ENCODE measurements at places on chromosomes 16 and 17. TPM values are rescaled to one million over a fixed set of nuclear protein-coding genes. Genes with fewer than 3 reads are reported as not detected.

DNA sequence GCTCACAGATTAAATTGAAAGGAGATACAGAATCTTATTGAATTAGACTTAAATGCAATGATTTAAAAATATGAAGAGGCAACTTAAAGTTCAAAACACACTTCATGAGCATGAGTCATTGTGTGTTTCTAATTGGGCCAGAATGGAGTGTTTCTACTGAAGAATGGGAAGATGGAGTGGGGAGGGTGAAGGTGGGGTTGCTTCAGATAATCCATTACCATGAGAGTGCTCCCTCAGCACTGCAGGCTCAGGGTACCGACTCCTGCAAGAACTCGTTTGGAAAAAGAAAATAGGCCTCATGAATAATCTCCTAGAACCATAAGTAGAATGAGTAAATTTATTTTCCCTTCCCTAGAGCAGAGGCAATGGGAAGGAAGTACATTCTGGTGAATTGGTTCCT lies 372.8 kb downstream of the TOX3 start:
- no peak for DNase-seq

DNA sequence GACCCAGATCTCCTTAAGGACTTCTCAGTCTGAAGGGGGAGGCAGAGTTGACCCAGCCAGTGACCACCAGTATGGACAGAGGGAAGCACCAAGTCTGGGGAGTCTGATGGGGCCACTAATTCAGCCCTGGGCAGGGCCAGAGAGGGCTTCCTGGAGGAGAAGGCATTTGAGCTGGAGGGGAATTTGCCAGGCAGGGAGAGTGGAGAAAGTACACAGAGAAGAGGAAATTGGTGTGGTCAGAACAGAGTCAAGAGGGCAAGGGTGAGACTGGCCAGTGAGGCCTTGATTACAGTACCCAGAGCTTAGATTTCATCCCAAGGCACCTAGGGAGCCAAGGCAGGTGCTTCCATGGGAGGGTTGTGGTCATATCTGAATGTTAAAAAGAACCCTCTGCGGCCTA lies 36.3 kb downstream of the MYO15A start:
- no peak for DNase-seq

DNA sequence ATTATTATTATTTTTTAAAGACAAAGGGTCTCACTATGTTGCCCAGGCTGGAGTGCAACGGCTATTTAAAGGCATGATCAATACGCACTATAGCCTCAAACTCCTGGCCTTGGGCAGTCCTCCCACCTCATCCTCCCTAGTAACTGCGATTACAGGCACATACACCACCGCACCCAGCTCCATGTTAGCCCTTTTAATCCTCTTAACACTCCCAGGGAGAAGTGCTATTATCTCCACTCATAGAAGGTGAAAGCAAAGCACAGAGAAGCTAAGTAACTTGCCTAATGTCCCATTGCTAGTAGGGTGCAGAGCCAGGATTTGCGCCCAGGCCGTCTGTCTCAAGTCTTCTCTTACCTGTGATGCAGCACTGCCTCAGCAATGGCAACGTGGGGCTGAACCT lies 5.0 kb downstream of the HAS3 start:
- DNase-seq: peak; percentile 4

- DNase-seq: no peak
These were observed 54.2 kb upstream of the SEC14L1 start for GRCh38 chr17:77086433-77087010.

DNA sequence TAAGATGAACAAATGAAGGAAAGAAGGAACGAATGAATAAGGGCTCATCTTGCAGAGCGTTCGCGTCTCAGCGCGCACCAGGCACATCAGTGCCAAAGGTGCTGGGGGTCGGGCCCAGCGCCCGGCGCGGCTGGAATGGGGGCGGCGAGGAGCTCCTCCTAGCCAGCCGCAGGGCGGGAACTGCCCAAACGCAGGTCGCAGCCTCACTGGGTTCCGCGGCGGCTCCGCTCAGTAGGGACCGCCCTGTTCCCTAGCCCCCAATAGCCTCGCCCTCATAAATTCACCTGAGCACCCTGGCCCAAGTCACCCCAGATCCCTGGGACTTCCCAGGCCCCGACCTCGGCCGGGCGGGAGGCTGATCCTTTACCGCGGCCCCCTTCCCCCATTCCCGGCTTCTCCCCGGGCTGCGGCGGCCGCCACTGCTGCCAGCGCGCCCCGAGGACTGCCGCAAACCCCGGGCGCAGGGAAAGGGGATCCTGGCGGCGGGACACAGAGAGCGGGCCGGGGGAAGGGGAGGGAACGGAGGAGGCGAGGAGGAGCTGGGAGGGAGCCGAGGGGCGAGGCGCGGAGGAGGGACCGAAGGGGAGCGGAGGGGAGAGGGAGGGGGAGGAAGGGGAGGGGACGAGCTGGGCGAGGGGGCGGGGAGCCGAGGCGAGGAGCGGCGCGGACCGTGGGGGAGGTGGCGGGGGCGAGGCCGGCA lies 377 bp upstream of the CRHR1 start:
- DNase-seq: no peak

DNA sequence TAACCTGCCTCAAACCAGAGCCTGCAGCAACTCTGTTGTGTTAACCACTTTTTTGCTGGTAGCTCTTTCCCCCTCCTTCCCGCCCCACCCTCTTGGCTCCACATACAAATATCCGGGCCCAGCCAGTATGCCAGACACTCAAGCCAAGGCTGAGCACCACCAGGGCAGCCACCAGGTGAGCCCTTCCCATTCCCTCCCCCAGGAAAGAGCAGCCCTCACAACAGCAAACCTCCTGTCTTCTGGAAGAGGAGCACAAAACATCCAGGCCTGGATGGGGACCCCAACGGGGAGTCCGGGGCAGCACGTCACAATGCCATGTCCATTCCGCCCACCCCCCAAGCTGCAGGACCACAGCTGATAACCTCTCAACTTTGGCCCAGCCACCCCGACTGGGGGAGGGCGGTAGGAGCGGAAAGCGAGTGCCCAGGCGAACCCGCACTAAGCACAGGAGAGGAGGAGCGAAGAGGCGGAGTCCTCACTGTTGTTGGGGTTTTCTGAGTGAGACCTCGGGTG lies 757 bp downstream of the ORMDL3 start:
- no peak for DNase-seq

TTLL6 gene
- total RNA-seq: not detected

TNS4 gene
- 0.39 TPM for total RNA-seq

EPOP gene
- total RNA-seq: 2.8 TPM

SDR42E2 gene
- not detected for total RNA-seq
